ENCODE measurements at places on chromosomes 13 and 19.

DNA sequence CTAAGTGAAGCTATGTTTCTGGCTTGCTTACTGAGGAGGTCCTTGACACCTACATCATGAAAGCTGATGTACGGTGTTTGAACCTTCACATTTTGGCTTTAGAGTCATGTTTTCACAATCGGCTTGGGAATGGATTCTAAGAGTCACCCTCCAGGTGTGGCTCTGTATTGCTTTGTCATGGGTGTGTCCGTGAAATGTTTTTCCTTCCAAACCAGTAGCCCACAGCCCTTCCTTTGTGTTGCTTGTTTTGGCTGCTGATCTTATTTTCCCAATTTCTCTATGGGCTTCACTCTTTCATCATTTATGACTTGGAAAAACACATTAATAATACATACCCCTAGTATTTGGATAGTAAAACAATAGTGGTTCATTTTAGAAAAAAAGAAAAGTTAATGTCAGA lies 240.6 kb downstream of the GGACT start:
- DNase-seq = no peak

DNA sequence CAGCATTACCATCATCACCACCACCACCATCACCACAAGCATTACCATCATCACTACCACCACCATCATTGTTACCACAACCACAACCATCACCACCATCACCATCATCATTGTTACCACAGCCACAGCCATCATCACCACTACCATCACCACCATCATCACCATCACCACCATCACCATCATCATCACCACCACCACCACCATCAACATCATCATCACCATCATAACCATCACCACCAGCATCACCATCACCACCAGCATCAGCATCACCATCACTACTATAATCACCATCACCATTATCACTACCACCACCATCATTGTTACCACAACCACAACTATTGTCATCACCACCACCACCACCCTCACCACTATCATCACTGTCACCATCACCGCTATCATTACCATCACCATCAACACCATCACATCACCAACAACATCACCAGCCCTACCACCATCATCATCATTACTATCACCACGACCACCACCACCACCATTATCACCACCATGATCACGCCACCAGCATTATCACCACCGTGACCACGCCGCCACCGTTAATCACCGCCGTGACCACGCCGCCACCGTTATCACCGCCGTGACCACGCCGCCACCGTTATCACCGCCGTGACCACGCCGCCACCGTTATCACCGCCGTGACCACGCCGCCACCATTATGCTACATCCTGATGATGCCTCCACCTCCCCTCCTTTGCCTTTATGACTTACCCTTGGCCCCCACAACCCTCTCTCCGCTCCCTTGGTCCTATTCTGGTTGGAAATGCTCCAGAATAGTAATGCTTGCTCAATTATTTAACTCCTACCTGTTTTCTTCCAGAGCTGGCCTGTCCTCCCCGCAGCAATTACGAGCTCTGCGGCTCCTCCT lies 10.0 kb upstream of the FXYD3 start:
- DNase-seq = no peak

DNA sequence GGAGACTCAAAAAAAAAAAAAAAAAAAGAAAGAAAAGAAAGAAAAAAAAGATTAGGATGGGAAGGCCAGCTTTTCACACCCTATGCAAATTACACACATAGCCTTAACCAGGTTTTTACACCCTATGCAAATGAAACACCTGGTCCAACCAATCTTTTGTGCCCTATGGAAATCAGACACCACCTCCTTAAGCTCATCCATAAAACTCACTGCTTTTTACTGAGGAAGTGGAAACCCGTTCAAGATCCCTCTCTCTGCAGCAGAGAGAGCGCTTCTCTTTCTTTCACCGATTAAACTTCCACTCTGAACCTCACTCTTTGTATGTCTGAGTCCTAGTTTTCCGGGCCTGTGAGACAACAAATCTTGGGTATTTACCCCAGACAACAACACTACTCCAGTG lies 25.3 kb upstream of the HOMER3 start:
- no peak for DNase-seq

- no peak for DNase-seq
Observed at GRCh38 chr13:96617528-96617927, 376.7 kb downstream of the OXGR1 start.

- DNase-seq = peak; percentile 98
Observed at GRCh38 chr13:27043013-27043412, 128.6 kb downstream of the USP12 start.
